HuH-7 (cell line): ENCODE measurements at places on chromosomes 7 and 10.

GRCh38 chr7:110988348-110988747, 102.6 kb upstream of the LRRN3 start:
- DNase-seq: no peak

GRCh38 chr10:34549001-34549400, 266.1 kb downstream of the PARD3 start:
- DNase-seq: no peak

DNA sequence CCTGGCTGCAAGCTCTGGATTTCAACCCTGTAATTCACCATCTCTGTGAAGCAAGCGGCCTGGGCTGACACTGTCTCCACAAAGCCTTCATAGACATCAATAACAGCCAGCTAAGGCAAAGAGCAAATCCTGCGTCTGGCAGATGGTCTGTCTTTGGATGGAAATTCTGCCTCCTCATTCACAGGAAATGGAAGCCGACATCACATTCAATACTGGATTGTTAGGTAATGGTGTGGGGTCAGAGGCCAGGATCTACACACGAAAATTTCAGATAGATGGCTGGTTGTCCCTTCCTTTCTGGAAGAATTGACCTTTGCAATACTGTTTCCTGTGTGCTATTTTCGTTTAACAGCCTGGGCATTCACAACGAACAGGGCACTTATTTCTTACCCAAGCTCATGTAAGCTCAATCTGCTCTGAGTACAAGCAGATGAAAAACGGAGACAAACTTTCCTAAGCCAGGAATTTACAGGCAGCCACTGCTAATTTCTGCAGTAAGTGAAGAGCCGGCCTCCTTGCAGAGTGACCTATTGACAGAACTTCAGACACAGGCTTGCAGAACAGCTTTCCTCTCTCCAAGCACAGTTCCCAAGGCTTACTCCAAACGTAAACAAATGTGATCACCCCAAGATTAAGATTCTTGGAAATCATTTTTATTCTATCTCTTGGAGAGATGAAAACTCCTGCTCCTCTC, 3.1 kb upstream of the ADAM12 start:
- DNase-seq: no peak

GRCh38 chr10:30832749-30833627, 198.7 kb downstream of the ZNF438 start:
- no peak for DNase-seq

DNA sequence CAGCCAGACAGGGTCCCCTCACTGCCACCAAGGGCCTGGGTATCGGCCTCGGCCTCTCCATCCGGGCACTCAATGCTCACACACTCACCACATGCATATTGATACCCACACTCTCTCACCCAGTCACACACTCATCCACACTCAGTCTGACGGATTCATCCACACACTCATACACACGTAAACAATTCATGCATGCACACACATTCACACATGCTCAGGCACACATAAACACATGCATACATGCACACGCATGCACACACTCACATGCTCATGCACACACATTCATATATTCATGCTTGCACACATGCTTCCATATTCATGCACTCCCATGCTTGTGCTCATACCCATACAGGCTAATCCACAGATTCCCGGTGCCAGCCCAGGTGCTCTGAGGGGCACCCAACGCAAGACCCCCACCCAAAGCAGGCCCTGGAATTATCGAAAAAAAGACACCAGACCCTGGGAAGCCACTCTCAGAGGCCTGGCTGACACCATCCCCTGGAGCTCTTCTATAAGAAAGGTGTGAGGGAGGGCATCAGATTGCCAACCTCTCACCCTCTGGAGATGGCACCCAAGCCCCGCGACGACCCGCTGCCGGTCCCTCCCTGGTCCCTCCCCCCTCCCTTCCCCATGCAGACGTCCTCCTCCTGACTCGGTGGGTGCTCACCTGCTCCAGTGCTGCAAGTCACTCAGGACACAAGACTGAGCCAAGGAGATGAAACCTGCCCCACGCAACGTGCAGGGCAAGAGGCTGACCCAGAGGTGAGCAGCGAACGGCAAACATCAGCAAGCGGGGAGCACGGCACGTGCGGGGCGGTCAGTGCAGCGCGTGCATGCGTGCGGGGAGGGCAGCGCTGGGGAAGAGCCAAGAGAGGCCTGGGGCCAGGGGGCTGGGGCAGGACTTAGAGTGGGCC, 15.2 kb downstream of the STK32C start:
- DNase-seq: no peak

DNA sequence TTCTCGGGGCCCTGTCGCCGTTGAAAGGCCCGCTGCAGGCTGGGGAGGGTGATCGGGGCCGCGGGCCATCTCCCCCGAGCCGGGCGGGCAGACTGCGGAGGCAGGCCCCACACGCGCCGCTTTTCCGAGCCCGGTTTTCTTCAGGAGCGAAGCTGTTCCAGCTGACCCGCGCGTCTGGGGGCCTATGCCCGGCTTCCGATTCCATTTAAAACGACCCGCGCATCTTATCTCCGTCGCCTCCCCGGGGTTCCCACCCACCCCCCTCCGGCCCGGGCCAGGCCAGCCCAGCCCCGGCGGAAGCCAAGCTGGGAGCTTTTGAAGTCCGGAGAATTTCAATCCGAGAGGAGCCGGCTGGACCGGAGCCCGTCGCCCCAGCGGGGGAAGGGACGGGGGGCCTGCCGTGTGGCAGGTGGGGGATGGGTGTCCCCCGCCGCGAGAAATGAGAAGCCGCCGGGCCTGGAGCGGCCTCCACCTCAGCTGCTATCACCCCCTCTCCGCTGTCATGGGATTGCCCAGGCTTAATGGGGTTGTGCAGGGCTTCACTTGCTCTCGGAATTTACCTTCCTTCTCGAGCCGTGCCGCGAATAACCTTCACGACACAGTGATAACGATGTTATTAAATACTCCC, 3.1 kb upstream of the EVX1 start:
- peak; percentile 70 for DNase-seq

DNA sequence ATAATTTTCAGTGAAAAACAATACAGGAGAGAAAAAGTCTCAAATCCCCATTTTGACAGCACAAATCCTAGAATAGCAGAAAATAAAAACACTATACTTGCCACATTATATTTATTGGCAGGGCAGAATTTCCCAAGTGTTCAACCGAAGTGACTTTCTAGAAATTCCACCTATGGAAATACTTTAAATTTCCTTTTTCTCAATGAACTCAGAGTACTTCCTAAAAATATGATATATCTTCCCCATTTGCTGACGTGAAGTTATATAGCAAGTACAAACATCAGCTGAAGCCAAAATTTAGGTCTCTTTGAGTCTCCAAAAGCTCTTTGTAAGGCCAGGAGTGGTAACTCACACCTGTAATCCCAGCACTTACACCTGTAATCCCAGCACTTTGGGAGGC, 83.3 kb downstream of the NT5C2 start:
- no peak for DNase-seq

GRCh38 chr10:32982911-32983909, 25.2 kb upstream of the ITGB1 start:
- no peak for DNase-seq

GRCh38 chr7:73908123-73908611, 47.2 kb downstream of the TMEM270 start:
- DNase-seq: no peak

DNA sequence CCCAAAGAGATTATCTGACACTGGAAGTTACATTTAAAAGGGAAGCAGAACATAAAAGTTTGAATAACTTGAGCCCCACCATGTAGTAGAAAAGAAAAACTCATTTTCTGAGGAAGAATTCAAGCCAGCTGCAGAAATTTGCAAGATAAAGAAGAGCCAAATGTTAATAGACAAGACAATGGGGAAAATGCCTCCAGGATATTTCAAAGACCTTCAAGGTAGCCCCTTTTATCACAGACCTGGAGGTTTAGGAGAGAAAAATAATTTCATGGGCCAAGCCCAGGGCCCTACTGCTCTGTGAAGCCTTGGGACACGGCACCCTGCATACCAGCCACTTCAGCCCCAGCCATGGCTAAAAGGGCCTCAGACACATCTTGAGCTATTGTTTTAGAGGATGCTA, 18.4 kb upstream of the AKR1C1 start:
- DNase-seq: no peak

- DNase-seq: no peak
Measured at GRCh38 chr7:47147213-47147631, 434.7 kb downstream of the TNS3 start.

- DNase-seq: no peak
Measured at GRCh38 chr7:133382775-133383559, 130.1 kb downstream of the EXOC4 start.

DNA sequence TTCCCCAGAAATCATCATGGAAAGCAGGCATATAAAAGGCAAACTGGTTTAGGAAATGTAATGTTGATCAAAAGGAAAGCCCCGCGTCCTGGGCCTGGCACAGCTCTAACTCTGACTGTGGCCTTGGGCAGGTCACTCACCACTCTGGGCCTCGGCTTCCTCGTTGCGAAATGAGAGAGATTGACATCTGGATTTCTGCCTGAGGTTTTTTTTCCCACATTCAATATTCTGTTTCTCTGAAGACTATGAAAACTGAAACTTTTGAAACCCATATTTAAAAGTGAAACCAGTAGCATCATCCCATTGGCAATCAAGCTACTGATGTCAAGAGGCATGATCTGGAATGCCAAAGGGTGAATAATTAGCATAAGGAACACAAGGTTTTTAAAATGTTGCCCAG, 369.7 kb upstream of the NPVF start:
- DNase-seq: peak; percentile 26

GRCh38 chr10:122782911-122783310, 62.7 kb downstream of the CUZD1 start:
- DNase-seq: no peak

DNA sequence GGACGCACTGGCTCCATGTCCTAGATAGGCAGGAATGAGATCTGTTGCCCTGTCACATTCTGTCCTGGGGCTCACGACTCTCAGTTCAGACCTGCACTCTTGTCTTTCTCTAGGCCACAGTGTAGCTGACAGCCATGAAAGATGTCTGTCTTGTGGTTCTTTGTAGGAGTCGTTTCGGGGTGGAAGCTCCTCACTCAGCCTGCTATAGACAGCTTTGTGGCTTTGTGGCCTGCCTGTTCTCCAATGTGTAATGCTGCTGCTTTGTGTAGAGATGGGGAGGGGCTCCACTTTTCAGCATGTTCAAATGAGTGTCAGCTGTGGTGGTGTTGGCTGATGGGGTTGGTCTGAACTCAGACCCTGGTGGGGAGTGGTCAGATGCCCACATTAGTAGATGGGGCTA, 410.7 kb downstream of the ACTR3B start:
- no peak for DNase-seq

- no peak for DNase-seq
Measured at GRCh38 chr7:1632916-1633785, 36.9 kb upstream of the ELFN1 start.
